ENCODE measurements at places on chromosomes 13 and 19.
A peak's percentile ranks its signal among the peaks of the same experiment; 100 is the strongest.

DNA sequence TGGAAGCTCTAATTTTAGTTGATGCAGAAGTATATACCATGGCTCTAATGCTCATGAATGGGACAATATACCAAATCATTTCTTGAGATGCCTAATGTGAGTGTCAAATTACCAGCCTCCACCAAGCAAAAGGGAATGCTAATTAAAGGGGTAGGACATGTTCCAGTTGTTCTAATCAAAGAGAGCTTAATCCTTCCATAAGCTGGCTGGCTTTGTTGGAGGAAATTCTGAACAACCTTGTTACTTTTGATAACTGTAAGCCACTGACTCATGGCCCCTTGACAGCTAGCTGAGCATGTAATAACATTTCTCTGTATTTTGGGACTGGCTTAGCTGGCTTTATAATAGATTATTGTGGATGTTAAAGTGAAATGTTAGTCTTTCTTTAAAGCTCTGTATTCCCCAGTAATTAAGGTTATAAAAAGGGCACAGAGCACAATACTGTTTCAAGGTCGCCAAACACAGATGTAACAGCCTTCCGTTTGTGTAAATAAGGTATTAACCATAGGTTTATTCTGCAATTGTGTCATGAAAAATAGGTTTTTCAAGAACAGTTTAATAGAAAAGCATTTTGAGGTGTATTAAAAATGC lies 1194.0 kb downstream of the PCDH9 start:
- DNase-seq, result no peak

- no peak for DNase-seq
Observed at GRCh38 chr19:14536926-14537692, 7.7 kb downstream of the TECR start.

- no peak for DNase-seq
Observed at GRCh38 chr13:69050696-69051095, 1056.9 kb upstream of the ATXN8OS start.

- no peak for DNase-seq
Observed at GRCh38 chr13:113991191-113991669, 17.4 kb upstream of the C13orf46 start.

DNA sequence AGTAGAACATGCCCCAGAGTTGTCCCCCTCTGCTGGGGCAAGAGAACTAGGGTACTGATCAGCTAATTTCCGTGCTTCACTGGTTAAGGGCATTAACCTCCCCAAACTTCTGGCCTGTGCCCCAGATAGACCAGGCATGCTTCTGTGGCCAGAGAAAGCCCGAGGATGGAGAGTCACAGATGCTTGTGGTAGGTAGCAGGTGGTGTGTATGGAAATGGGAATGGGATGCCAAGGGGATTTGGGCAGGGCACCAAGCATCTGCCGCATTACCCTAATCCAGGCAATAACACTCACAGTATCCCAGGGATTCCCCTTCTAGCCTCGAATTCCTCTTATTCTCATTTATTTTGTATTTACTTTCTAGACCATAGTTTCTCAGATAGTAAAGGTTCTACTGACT lies 124.8 kb upstream of the KLF12 start:
- DNase-seq, result no peak

DNA sequence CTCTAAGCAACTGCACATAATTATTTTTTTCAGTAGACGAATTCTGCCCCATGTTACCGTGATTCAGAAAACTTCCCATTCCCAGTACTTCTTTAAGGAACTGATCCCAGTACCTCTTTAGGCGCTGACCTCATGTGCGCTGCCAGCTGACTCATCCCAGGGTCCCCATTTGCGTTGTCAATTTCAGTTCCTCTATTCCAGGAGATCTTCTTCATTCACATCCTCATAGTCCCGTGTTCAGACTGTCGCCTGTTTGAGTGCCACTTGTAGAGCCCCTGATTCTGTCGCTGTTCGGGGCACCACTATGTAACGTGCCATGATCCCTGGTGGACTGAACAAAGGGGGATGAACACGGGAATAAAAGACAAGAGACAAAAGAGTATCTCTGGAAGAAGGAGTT lies 16.4 kb downstream of the FPR3 start:
- no peak for DNase-seq

- DNase-seq, result peak; percentile 65
Observed at GRCh38 chr13:98978280-98978679, 416 bp upstream of the DOCK9 start.

- peak; percentile 83 for DNase-seq
Observed at GRCh38 chr19:56477429-56478338, 539 bp upstream of the ZNF667 start.

- DNase-seq, result no peak
Observed at GRCh38 chr19:5150902-5151741, 182.2 kb downstream of the KDM4B start.

DNA sequence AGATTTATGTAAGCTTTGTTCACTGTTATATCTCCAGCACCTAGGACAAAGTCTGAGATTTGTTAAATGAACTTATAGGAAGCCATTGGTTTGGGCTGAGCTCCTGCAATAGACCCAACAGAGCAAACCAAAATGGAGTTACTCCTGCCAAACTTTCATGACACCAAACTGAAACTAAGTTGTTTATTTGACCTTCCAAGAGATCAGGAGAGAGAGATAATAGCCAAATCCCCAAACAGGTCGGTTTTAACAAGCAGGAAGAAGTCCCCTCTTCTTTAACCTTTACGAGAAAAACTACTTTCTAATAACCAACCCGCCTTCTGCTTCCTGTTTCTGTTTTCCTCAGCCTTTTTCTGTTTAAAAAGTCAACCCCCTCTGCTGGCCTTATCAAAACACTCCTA lies 54.9 kb upstream of the ATP12A start:
- DNase-seq, result no peak

DNA sequence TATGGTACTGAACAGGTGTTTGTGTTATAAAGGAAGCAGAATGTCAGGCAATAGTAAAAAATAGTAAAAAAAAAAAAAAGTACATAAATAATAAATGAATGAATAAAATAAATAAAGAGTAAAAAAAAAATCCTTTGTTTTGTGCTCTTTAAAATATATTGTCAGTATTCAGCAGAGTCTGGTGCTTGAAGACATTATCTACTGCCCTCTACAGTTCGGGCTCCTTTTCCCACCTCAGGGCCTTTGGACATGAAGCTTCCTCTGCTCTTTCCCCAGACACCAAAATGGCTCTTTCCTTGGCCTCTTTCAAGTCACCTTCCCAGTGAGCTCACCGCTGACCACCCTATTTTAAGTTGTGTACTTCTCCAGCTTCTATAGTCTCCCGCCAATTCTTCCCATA lies 137.5 kb downstream of the TNFRSF19 start:
- DNase-seq, result no peak

GRCh38 chr13:111610081-111610480 lies 289.6 kb downstream of the TEX29 start:
- DNase-seq, result no peak

- no peak for DNase-seq
Observed at GRCh38 chr13:89951341-89951740, 1396.1 kb upstream of the MIR17HG start.

- no peak for DNase-seq
Observed at GRCh38 chr13:54232700-54233099, 1204.1 kb downstream of the OLFM4 start.

GRCh38 chr13:113741191-113741668 lies 17.8 kb upstream of the TMEM255B start:
- no peak for DNase-seq

GRCh38 chr13:23632741-23633140 lies 62.5 kb downstream of the TNFRSF19 start:
- no peak for DNase-seq

- no peak for DNase-seq
Observed at GRCh38 chr13:99681695-99682094, 180.4 kb downstream of the TM9SF2 start.

- DNase-seq, result no peak
Observed at GRCh38 chr19:3698386-3698950, 1.8 kb downstream of the PIP5K1C start.

DNA sequence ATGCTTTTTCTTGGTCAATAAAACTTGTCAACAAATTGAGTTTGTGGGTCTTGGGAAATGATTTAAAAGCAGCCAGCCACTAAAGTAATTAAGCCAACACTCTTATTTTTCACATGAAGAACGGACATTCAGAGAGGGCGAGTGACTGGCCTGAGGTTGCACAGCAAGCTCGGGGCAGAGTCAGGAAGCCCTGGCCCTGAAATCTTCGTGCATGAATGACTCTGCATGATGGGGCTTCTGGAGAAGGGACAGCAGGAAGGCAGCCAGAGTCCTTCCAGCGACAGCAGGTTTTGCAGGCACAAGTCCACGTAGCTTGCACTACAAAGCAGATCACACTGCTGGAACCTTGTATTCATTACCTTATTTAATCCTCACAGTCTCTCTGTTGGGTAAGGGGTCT lies 232.5 kb downstream of the ZNF536 start:
- DNase-seq, result no peak

DNA sequence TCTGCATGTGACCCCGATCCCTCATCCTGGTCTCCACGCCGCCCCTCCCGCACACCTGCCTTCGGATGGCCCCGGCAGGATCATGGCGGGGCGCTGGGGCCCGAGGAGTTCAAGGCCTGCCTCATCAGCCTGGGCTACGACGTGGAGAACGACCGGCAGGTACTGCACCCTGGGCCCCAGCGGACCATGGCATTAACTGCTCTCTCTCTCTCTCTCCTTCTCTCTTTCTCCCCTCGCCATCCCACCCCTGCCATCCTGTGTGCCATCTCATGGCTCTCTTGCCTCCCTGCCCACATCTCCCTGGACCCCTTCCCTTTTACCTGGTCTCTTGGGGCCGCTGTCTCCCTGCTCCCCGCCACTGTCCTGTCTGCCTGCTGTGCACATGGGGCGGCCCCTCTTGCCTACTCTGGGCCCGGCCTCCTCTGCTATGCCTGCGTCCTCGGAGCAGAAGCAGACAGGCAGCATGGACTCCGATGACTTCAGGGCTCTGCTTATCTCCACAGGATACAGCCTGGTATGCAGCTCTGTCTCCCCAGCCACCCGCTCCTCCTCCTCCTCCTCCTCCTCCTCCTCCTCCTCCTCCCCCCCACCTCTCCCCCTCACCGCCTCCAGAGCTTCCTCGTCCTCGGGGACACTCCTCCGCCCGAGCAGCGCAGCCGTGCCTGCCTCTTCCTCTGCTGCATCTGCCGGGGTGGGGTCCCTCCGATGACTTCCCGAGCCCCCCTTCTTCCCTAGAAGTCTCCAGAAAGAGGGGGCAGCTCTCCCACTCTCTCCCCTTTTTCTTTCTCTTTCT lies 16.2 kb downstream of the CAPN12 start:
- DNase-seq, result no peak

DNA sequence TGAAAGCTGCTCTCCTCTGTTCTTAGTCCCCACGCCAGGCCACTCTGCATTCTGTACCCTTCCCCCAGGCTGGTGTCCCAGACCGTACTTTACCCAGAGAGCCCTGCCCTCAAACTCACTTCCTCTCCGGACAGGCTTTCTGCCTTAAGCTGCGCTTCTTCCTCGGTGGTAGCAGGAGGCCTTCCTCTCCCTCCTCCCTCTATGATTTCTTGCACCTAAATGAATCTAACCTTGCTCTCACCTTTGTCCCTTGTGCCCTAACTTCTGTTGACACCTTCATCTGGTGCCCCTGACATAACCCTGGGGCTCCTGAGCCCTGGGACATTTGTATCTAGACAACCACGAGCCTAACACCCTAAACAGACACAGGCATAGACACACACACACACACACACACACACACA lies 29.6 kb upstream of the CEACAM21 start:
- no peak for DNase-seq

GRCh38 chr19:50357178-50358100 lies 8.0 kb downstream of the NAPSA start:
- DNase-seq, result no peak

DNA sequence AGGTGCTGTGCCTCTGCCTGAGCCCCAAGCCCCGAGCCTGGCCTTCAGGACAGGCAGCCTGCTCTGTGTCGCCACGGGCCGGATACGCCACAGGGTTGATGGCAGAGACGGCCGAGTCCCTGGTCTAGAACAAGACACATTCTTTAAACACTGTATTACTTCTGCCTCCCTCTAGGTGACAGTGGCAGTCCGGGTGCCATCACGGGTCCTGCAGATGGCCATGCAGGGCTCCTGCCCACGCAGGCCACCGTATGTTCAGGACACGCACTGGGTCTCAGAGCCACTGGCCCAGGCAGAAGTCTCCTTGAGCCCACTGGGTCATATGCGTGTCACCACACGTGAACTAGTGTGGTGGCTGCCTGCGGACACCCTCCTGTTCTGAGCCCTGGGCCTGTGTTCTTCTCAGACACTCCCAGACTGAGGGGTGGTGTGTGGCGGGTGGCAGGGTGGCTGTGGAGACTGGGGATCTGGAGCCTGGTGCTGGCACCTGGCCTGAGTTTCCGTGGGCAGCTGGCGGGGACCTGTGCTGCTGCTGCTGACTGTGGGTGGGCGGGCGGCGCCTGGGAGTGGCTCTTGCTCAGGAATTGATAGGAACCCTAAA lies 4.4 kb downstream of the PLEKHJ1 start:
- DNase-seq, result no peak

DNA sequence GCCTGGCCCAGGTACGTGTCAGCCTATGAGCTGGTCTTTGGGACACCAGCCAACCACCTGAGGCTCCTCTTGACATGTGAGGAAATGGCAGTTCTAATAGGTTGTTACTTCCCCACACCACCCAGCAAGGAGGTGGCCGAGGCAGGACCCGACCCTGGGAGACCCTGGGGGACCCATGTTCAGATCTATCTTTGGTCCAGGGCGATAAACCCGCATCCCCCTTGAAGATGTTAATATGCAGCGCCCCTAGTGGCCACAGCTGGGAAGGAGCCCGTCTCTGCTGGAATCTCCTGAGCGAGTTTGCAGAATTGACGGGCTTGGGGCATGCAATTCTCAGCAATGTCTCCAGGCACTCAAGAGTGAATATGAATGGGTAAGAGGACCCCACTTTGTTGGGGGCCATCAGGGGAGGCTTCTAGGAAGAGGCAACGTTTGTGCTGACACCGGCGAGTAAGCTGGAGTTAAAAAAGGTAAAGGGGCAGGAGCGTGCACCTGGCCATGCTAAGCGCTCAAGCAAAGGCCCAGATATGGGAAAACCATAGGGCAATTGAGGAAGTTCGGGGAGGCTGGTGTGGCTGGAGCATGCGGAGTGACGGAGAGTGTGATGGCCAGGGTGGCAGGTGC lies 1.5 kb upstream of the MYO1F start:
- DNase-seq, result no peak

Data from HS-5 (cell line).